Left ventricle myocardium superior (tissue), 1 donor: ENCODE measurements at places on chromosomes 5 and 9.

GRCh38 chr5:175032013-175032412 lies 307.6 kb downstream of the MSX2 start:
- no peak for DNase-seq

GRCh38 chr9:136719195-136719880 lies 7.0 kb downstream of the DIPK1B start:
- DNase-seq = peak; percentile 62

DNA sequence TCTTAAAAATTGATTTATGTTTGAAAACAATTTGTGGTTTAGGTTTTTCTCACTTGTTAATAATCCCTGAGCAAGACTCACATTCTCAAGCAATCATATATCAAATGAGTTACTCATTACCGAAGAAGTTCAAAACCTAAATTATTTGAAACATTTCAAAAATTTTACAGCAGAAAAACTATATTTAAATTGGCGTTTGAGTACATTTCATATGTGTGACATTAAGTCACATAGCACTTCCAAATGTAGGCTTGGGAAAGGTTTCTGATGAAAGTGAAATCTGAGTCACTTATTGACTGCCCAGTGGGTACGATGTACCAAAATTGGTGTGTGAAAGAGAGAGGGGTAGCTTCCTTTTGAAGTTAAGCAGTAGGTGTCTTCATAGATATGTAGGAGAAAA lies 411.4 kb upstream of the SGCD start:
- DNase-seq = no peak

DNA sequence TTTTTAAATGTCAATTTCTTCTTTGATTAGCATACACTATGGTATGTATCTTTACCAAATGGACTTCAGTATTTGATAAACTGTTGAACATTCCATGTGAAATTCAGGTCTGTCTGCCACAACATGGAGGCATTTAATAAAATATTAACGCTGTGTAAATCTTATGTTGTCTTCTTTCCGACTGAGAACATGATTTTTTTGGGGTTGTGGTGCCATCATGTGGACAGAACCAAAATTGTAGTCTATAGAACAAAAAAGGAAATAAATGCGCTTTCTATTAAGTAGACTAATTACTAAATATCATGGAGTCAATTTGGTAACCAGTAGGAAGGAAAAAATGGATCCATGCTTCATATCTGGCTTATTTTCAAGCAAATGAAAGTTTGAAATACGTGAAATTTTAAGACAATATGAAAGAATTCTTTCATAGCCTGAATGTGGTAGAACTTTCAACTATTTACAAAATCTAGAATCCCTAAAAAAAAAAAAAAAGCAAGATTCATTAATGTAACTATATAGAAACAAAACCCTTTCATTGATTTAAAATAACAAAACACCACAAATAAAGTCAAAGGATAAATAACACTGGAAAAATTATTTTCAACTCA lies 2.8 kb upstream of the PLK2 start:
- DNase-seq = no peak

DNA sequence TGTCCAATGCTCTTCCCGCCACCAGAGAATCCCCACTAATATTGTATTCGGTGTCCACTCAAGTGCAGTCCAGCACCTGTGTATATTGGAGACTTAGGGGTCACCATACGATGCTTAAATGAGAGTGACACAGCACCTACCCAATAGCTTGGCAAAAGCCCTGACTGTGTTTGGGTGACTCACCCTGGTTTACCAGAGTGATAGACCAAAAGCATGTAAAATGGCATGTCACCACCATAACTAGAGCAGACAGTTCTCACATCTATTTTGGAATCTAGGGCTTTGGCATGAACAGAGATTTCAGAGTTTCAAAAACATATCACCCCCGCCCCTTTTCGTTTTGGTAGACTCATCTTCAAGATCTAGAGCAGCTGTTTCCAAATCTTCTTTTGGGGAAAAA lies 217.3 kb upstream of the RASEF start:
- DNase-seq = no peak

DNA sequence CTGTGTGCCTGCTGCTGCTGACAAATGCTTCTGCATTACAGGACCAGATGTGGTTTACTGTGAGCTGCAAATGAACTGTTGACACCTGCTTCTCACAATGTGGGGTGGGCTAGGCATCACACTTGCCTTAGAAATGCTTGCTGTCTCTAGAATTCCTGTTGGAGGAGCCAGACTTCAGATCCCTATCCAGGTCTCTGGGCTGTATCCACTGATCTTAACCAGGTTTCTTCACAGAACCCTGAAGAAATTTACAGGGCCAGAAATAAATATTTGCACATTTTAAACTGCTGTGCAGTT lies 255.4 kb downstream of the FAM114A2 start:
- no peak for DNase-seq
